Stimulated activated CD4-positive, alpha-beta T cell treated with anti-CD3 and anti-CD28 coated beads, TNF-alpha, amount 100 ng/mL, for 24 hours (primary cell): ENCODE measurements at places on chromosomes 6 and 20.

- DNase-seq = no peak
Measured at GRCh38 chr6:280775-281468, 11.4 kb upstream of the DUSP22 start.

DNA sequence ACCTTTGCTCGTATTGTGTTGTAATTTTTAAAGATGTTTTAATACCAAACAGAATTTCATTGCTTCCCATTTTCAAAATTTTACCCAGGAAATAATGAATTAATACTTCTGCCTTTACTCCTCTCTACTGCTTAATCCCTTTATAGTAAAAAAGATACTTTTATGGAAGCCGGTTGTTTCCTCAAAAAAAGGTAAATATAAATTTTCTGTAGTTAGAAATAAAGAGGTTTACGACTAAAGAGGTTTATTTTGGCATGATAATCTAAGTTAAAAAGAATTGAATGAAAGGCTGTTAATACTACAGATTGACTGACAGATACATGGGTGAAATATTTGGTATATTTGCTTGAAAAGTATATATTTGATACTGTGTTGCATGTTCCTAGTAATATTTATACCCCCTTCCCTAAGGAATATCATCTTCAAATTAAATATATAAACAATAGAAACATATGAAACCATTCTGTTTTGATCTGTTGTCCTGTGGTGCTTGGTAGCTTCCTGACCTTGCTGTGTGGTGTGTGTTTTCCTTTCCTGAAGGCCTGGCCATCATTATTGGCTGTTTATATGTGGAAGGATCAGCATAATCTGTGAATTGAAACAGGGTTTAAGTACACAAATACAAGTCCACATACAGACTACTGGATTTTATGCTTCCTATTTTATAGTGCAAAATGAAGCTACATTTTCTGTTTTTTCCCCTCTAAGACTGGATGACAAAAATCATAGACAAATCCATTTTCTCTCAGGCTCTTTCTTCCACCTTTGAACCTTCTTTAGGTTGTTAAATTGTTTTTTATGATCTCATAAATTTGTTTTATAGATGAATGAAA, 2.3 kb downstream of the LIN28B start:
- DNase-seq = no peak

DNA sequence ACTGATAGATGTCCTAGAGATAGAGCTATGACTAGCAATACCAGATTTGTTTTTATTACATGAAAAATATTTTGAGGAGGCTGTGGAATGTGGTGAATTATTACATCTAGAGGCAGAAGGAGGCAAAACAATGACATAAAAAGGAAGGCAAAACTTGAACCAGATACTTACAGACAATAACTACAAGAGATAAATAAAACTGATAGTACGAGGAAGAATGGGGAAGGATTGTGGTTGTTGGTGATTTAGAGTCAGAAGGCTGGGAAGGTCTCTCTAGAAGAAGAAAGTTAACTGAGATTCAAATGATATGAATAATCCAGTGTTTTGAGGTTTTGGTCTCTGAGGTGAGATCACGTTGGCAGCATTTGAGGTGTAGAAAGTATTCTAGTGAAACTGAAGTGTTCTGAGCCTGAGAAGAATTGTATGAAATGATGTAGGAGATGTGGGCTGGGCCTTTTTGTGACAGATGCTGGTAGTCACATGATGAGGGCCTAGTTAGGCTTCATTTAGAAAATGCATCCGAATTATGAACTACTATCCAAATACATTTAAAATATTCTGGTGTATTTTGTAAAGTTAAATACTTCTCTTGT, 589.1 kb downstream of the EYS start:
- DNase-seq = no peak

DNA sequence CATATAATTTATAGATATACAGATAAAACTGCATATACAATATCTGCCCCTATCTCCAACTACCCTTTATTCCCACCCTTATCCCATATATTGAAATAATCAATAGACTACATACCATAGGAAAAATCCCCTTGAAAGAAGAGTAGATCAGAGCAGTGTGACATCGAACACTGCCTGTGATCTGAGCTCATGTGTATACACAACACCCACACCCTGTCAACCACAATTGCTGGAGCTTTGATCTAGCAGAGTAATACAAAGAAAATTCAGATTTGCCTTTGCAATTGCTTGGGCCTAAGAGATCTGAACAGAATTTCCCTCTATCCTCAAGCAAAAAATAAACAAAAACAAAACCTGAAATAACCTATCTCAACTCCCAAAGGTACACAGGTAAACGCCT, 119.3 kb downstream of the ASCC3 start:
- DNase-seq = no peak

DNA sequence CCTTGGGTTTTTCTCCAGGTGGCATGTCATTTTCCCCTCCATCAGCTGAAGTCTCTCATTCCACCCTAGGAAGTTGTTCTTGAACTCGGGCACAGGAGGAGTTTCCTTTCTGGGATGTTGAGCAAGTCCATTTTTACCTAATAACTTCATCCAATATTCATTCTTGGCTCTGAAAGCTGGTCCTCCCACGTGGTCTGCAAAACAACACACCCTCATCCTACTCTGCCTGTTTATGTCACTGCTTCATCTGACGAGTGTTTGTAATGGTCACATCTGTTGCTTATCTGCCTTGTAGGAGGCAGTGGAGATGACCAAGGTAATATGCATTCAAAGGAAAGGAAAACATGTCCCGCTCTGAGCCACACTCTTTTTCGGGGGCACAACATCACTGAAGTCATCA, 41.7 kb upstream of the AIG1 start:
- no peak for DNase-seq
